ENCODE measurements at places on chromosomes 3 and 15.

GRCh38 chr3:113140876-113141275 is 70.5 kb upstream of the BOC start:
- DNase-seq, result no peak

GRCh38 chr15:63344731-63345390 is 36.8 kb downstream of the CA12 start:
- DNase-seq, result no peak

DNA sequence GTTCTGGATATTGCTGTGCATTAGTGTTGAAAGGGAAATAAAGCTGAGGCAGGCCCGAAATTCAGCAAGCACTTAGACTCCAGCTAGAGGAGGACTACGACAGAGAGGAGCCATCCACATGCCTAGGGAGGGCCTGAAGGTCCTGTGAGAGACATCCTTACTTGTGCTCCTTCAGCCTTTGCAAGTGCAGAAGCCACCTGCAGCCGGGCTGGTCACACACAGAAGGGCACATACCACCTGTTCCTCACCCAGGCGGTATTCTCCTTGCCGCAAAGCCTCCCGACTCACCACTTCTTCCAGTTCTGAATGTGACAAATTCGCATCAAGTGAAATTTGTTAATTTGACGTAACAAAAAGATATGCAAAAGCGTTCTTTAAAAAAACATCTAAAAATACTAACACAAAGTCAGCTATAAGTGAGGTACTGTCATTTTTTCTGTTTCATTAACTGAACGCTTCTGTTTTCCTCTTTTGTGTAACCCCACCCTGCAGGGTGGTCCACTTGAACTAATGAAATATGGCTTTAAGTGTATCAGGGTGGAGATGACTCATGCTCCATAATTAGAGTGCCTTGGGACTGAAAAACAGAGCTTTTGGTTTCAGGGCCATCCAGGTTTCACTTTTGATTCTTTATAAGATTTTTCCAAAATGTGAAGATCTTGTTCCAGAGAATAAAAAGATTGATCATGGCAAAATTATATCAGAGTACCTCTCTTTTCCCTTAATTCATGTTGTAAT is 467.9 kb upstream of the ATP11B start:
- no peak for DNase-seq

GRCh38 chr15:68774521-68775235 is 46.0 kb downstream of the ANP32A start:
- no peak for DNase-seq

DNA sequence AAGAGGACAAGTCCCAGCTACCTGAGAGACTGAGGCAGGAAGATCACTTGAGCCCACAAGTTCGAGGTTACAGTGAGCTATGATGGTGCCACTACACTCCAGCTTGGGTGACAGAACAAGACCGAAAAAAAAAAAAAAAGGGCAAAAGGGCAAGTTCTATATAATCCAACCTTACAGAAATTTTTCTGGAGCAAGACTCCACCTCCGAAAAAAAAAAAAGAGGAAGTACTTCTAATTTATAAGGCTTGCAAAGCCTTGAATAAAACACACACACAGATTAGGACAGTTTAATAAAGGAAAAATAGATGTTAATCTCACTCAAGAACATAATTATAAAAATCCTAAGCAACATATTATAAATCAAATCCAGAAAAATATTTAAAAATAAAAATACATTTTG is 14.4 kb upstream of the XYLB start:
- no peak for DNase-seq

DNA sequence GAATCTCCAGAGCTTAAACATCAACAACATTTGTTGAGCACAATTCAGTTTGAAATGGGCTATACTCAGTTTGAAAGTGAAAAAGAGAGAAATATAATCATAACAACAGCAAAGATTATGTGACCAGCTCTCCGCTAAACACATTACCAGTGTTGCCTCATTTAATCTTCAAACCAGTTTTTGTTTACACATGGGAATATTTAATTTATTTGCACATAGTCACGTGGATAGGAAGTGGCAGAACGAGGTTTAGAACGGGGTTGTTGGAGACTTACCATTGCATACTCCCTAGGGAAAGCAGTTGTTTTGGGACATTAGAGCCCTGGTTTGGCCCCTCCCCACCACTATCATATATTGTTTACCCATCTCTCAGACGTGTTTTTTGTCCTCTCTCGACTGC is 77.2 kb downstream of the IL1RAP start:
- DNase-seq, result no peak

DNA sequence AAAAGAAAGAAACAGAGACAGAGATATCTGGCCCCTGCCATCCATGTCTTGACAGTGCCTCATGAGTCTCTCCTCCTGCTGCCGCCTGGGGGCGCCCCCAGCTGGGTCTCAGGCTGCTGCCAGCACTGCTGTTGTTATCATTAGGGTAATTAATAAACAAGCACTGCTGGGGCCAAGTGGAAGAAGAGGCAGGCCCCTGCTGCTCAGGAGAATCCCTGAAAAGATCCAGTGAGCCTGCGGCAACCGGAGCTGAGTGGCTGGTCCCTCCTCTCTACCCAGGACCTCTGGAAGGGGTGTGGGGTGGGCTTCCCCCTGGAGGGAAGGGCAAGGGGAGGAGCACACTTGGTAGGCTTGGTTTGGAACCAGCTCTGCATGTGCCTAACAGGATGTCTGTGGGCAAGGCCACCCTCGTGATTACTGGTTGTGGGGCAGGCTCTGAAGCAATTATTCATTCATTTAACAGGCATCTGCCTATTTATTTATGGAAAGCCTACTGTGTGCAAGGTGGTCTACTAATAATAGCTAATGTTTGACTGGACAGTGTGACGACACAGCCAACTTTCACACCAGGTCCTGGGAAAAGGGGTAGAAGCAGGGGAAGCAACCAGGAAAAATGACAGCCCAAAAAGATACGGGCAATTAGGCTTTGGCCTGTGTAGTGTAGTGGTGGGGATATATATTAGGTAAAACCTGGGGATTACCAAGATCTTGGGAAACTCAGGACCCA is 1.2 kb upstream of the TYRO3 start:
- DNase-seq, result peak; percentile 76

DNA sequence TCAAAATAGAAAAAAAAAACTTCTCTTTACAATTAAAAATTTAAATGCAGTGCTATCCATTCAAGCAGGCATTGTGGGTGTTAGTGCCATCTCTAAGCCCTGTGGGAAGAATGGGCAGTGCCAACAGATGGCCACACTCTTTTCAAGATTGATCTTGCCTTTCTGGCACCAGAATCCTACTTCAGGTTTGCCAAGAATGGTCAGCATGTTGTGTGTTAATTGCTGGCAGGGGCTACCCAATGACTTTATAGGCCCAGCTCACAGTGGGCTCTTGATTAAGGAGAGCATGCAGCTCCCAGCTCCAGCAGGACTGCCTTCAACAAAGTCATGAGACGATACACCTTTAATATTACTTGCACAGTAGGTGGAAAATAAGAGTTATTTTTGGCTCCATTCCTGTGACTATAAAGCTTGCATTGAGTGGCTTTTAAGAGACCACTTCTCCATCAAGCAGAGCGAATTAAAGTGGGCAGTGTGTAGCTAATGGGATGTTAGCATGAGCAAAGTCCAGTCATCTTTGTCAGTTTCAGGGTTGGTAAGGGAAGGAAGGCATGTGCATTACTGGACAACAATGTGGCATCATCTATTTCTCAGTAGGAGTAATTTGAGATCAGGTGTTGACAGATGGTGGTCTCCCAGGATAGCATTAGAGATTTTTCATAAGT is 476.8 kb downstream of the C3orf38 start:
- no peak for DNase-seq

- DNase-seq, result no peak
Measured at GRCh38 chr15:42387603-42388002, 28.3 kb downstream of the CAPN3 start.

GRCh38 chr3:141933421-141934300 is 57.2 kb downstream of the ATP1B3 start:
- no peak for DNase-seq

DNA sequence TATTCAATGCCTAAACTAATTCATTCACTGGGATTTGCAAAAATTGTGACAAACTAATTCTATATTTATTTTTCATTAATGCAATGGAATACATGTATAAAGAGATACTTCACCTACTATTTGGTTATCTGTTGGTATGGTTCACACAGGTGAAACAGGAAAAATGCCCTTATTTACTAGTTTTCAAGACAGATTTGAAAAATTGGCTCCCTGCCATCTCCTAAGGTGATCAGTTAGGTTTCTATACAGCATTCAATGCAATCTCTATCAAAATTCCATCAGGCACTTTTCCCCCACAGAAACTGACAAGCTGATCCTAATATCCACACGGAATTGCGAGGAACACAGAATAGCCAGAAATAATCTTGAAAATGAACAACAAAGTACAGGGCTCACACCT is 101.1 kb downstream of the DLG1 start:
- no peak for DNase-seq

All from CD4-positive, alpha-beta T cell treated with Interleukin-17A for 4 hours (primary cell).